NCI-H526 treated with DMSO at 0.1 percent for 48 hours (cell line): ENCODE measurements at places on chromosomes 3 and 15.

DNA sequence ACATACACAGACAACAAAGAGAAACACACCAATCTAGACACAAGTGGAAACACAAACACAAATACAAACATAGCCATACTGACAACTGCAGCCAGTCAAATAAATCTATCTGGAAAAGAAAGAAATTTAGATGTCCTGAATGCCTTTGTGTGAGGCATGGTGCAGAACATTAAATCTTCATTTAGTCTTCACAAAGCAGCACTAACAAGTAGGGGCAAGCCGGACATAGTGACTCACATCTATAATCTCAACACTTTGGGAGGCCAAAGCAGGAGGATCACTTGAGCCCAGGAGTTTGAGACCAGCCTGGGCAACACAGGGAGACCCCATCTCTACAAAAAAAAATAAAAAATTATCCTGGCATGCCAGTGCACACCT, 11.7 kb downstream of the MEGF11 start:
- DNase-seq, result no peak

- DNase-seq, result peak; percentile 54
These were observed at the start of gene SPSB4 for GRCh38 chr3:141050576-141051442. Gene SPSB4 (plus strand): TSS chr3:141051347. CDS start chr3:141066105, 14,758 bp downstream.

DNA sequence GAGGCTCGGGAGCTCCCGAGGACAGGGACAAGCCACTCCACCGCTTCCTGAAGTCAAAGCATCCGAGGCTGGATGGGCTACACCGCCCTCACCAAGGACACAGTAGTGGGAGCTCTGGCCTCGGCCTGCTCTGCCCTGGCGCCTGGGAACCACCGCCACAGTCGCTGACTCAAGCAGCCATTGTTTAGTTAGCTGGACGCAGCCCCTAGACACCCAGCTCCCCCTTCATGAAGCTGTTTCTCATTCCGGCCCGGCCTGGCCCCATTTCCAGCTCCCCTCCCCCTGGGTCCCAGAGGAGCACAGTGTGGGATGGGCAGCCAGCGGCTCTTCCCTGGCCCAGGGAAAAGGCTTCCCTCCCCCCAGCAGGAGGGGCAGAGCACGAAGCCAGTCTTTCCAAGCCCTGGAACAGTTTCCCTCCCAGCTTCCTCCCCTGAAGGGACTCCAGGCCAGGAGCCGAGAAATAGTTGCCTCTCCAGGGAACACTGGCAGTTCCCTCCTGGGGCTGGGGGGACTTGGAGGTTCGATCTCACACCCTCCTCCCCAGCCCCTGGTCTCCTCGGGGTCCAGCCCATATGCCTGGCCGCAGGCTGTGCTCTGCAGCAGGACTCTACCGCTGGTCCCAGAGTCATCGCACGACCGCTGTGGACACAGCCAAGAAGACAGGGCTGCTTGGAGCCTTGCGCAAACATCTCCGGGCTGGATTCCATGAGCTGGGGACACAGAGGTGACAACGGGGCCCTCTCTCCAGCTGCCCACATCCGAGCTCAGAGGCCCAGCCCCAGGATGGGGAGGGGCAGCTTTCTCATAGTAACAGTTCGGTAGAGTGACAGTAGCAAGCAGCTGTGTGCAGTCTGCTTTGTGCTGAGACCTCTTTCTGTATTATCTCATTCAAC, 10.0 kb downstream of the PLXND1 start:
- DNase-seq, result no peak

GRCh38 chr3:60954048-60954447, 297.2 kb downstream of the FHIT start:
- no peak for DNase-seq

GRCh38 chr15:25785641-25786025, 77.5 kb downstream of the ATP10A start:
- DNase-seq, result no peak
